ENCODE measurements at places on chromosomes 1 and 21.

DNA sequence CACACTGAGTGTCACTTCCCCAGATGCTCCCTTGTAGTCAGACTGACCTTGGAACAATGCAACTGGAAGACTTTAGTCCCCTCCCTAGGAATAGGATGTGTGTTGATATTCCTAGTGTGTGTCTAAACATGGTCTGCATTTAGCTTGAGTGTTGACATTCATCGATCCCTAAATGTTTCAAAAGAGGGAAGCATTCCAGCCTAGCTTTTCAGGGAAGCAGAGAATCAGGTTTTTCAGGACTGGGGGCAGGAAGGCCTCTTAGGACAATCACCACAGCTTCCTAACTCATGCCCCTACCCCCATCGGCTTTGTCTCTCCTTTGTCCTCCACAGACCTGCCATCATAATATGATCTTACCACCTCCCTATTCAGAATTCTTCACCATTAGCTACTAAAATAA lies 43.4 kb downstream of the NMNAT2 start:
- DNase-seq = no peak

DNA sequence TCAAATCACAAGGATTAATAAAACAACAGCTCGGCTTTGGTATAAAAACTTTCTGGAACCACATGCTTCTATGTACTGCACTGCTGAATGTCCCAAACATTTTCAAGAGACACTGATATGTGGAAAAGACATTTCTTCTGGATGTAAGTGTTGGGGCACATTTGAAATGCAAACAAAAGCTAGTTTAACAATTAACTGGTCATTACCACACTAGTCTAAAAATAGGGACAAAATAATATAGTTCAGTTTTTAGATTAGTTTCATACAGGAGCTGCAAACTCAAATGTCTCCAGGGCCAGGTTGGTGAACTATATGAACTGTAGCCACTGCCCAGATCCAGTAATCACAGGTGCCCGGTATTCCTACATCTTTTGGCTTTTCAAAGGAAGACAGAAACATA lies 3.2 kb downstream of the IL23R start:
- DNase-seq = no peak

DNA sequence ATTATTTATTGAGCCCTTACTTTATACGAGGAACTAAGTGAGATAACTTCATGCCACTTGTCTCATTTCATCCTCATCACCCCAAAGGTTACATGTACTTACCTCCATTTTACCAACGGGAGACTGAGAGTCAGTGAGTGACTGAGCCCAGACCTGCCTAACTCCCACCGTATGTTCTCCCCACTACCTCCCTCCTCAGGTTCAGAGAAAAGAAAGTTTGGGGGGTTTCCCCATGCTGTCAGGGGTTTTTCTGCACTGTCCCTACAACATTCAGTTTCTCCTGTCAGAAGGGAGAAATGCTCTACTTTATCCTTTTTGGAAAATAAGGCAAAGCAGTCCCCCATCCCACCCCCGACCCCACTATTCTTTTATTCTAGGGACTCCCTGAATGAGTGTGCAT lies 32.9 kb downstream of the FAM78B start:
- no peak for DNase-seq

- no peak for DNase-seq
These were observed 822.2 kb downstream of the MRPL39 start for GRCh38 chr21:24785033-24785432.

- DNase-seq = no peak
These were observed 18.3 kb upstream of the KRTAP7-1 start for GRCh38 chr21:30847627-30848500.

- DNase-seq = no peak
These were observed 23.1 kb upstream of the ADGRB2 start for GRCh38 chr1:31787261-31787660.

DNA sequence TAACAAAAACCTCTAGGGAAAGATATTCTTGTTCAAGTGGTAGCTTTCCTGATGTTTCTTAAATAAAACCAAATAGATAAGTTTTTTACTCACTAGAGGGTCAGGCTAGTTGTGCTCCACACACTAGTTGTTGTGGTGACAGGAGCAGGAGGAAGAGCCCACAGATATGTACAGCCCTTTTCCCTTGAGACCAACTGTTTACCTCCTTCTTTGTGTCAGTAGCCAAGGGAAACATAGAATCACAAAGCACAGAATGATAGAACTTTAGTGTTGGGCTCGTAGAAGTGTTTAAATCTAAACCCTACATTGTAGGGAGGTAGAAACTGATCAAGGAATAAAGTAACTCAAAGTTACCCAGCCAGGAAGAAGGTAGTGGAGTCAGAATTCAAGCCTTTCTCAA lies 309.0 kb downstream of the CTH start:
- no peak for DNase-seq

GRCh38 chr1:156998840-156999500 lies 46.6 kb downstream of the ARHGEF11 start:
- no peak for DNase-seq

DNA sequence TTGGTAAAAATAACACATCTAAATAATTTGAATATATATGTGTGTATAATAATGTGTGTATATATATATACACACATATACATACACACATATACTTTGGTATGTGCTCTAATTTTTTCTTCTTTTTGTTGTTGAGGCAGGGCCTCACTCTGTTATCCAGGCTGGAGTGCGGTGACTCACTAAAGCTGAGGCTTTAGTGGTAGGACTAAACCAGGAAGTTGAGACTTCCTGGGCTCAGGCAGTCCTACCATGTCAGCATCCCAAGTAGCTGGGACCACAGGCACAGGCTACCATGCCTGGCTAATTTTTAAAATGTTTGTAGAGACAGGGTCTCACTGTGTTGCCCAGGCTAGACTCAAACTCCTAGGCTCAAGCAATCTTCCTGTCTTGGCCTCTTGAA lies 46.7 kb upstream of the CXADR start:
- DNase-seq = peak; percentile 37

DNA sequence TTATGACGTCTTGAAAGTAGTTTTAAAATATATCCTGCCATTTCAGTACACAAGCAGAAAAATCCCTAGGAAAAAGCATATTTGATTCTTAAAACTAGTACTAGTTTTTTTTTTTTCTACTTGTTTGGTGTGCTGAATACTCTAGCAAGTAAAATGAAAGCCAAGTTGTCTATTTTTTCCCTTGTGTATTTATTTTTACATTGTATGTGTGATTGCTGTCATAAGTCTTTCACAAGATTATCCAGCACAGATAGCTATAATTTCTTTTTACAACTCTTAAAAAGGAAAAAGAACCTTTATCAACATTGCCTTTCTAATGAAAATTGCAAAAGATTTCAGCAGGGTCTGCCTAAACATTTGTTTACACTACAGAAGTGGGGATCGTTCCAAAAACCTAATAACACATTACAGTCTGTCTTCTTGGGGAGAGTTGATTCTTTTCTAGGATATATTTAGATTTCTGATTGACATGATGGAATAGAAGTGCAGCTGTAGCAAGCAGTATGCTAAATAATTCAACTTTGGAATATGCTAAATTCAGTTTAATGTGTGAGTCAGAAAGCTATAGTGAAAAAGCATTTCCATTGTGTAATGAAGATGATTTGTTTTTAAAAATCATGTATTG lies 2.5 kb downstream of the DR1 start:
- DNase-seq = peak; percentile 27

- DNase-seq = no peak
These were observed 105.4 kb downstream of the CD247 start for GRCh38 chr1:167412920-167413319.
